ENCODE measurements at places on chromosomes 1 and 21.

GRCh38 chr1:98923667-98924066 is 81.0 kb downstream of the PLPPR5 start:
- no peak for DNase-seq

DNA sequence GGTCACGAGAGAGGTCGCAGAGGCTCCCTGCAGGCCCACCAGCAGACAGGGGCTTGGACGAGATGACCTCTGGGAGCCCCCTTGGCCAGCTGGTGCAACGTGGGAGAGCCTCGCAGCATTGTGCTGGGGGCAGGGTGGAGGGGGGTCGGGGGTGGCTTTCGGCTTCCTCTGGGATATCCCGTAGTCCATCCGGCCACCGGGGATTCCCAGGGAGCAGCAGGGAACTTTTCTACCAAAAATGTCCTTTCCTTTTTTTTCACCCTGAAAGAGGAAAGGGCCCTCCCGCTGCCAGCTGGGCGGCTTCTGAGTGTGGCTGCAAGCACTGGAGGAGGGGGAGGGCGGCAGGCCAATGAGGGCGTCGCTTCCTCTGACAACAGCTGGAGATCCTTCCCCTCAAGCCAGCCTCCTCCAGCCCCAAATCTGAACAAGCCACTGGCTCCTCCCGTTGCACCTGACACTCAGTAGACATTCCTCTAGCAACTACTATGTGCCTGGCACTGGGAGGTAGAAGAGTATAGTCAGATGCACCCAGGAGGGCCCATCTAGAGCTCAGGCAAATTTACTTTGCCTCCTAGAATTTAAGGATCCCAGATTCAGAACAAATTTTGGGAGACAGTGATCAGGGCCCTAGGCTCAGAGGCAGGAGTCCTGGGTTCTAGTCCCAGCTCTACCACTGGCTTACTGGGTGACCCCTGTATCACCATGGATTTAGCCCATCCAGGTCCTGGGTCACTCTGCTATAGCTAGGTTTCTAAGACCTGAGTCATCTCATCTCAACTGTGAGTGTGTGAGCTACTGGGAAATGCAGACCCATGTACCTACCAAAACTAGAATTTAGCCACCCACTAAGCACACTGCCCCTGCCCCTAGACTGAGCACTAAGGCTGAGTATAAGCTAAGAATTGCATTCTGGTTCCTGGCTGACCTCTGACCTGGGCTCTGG is 2.7 kb downstream of the MOB3C start:
- DNase-seq, result peak; percentile 23

- DNase-seq, result no peak
These were observed 40.9 kb upstream of the BEND5 start for GRCh38 chr1:48817505-48818114.

DNA sequence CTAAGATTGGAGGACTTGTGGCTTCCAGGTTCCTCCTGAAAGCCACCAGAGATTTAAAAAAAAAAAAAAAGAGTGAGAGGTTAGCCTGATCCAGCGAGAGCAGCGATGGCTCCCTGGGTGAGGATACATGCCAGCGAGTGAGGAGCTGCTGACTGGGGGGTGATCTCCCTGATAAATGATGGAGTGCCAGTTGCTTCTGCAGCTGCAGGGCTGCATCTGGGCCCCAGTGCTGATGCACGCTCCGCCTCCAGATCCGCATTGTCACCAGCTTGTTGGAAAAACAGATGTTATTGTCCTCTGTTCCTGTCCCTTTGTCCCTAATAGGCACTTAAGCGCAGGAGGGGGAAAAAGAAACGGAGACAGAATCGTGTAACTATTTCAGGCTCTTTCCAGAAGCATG is 28.6 kb downstream of the UBIAD1 start:
- no peak for DNase-seq

GRCh38 chr1:66557157-66557556 is 23.2 kb downstream of the SGIP1 start:
- DNase-seq, result no peak
